A549 treated with GW870086 at 1 μM for 4 hours (cell line): ENCODE measurements at places on chromosomes 7 and 10. TPM values are rescaled to one million over a fixed set of nuclear protein-coding genes. Genes with fewer than 3 reads are reported as not detected.

The CPN1 gene
- 0.08 to 0.42 TPM (median 0.20 TPM) in 5 replicates for total RNA-seq

The HGF gene
- total RNA-seq = 0.03 to 0.07 TPM in 2 of 5 replicates, not detected in the others

The WDFY4 gene
- not detected in 5 replicates for total RNA-seq

The GLI3 gene
- total RNA-seq = 0.07 to 0.34 TPM (median 0.08 TPM) in 5 replicates

The KLHL7 gene
- total RNA-seq = 20.4 to 27.3 TPM (median 24.2 TPM) in 5 replicates

The KIF5B gene
- 46.2 to 80.1 TPM (median 69.9 TPM) in 5 replicates for total RNA-seq

The RAPGEF5 gene
- 0.09 to 0.23 TPM (median 0.10 TPM) in 5 replicates for total RNA-seq

The TMEM270 gene
- total RNA-seq = 0.32 TPM in 1 of 5 replicates, not detected in the others

The RNF133 gene
- not detected in 5 replicates for total RNA-seq

The CNNM1 gene
- total RNA-seq = 24.0 to 32.5 TPM (median 30.1 TPM) in 5 replicates

The TMEM178B gene
- total RNA-seq = 1.2 to 1.7 TPM (median 1.5 TPM) in 5 replicates

The MSMB gene
- total RNA-seq = 0.51 TPM in 1 of 5 replicates, not detected in the others

The UNC5B gene
- total RNA-seq = 1.8 to 2.0 TPM (median 1.9 TPM) in 5 replicates

The FAM3C gene
- 36.5 to 41.8 TPM (median 40.2 TPM) in 5 replicates for total RNA-seq

The ANAPC16 gene
- total RNA-seq = 63.7 to 88.9 TPM (median 87.0 TPM) in 5 replicates

The STEAP1 gene
- 13.4 to 16.3 TPM (median 15.9 TPM) in 5 replicates for total RNA-seq

The NFE2L3 gene
- 7.3 to 9.0 TPM (median 8.2 TPM) in 5 replicates for total RNA-seq

The SLC12A9 gene
- total RNA-seq = 11.1 to 17.1 TPM (median 15.8 TPM) in 5 replicates

The PAX4 gene
- total RNA-seq = not detected in 5 replicates

The ZNF680 gene
- 1.2 to 2.6 TPM (median 2.3 TPM) in 5 replicates for total RNA-seq

The EXOSC1 gene
- 54.2 to 61.9 TPM (median 54.7 TPM) in 5 replicates for total RNA-seq

The HTR5A gene
- not detected in 5 replicates for total RNA-seq

The EPO gene
- total RNA-seq = 0.09 TPM in 1 of 5 replicates, not detected in the others

The SPDYE1 gene
- total RNA-seq = not detected in 5 replicates

The CDHR3 gene
- total RNA-seq = 4.0 to 6.3 TPM (median 4.9 TPM) in 5 replicates

The NRP1 gene
- 67.9 to 94.2 TPM (median 79.5 TPM) in 5 replicates for total RNA-seq

The OR6B1 gene
- not detected in 5 replicates for total RNA-seq

The SRRM3 gene
- 8.2 to 12.5 TPM (median 11.2 TPM) in 5 replicates for total RNA-seq

The GPC2 gene
- total RNA-seq = 0.32 to 1.5 TPM (median 0.84 TPM) in 5 replicates

The PPIF gene
- total RNA-seq = 117 to 165 TPM (median 129 TPM) in 5 replicates

The HOXA11 gene
- 0.55 to 0.80 TPM (median 0.70 TPM) in 5 replicates for total RNA-seq

The FFAR4 gene
- total RNA-seq = 0.11 to 0.30 TPM (median 0.16 TPM) in 5 replicates

The EVX1 gene
- total RNA-seq = 0.09 to 0.27 TPM (median 0.11 TPM) in 5 replicates

The PRKG1 gene
- 0.02 TPM in 2 of 5 replicates, not detected in the others for total RNA-seq

The CCDC3 gene
- 0.86 to 1.3 TPM (median 0.91 TPM) in 5 replicates for total RNA-seq

The EN2 gene
- total RNA-seq = 0.41 to 0.99 TPM (median 0.94 TPM) in 5 replicates

The FOXI2 gene
- total RNA-seq = not detected in 5 replicates

The H2BK1 gene
- total RNA-seq = not detected in 5 replicates

The HYAL4 gene
- 0.07 TPM in 1 of 5 replicates, not detected in the others for total RNA-seq

The POLR2J3 gene
- total RNA-seq = 14.5 to 41.0 TPM (median 36.3 TPM) in 5 replicates

The LRIT2 gene
- total RNA-seq = not detected in 5 replicates

The NXPH1 gene
- total RNA-seq = not detected in 5 replicates

The HOXA13 gene
- total RNA-seq = 1.8 to 2.6 TPM (median 2.2 TPM) in 5 replicates

The ANXA11 gene
- 155 to 223 TPM (median 214 TPM) in 5 replicates for total RNA-seq

The HOXA10 gene
- 6.9 to 7.2 TPM (median 7.1 TPM) in 5 replicates for total RNA-seq

The GLUD1 gene
- total RNA-seq = 82.5 to 102 TPM (median 96.3 TPM) in 5 replicates

The MYO1G gene
- total RNA-seq = 0.10 to 0.26 TPM (median 0.17 TPM) in 5 replicates
